ENCODE measurements at places on chromosomes 13 and 19. TPM values are rescaled to one million over a fixed set of nuclear protein-coding genes. Genes with fewer than 3 reads are reported as not detected.

Gene ZNF726
- polyA plus RNA-seq: 3.8 TPM

Gene CPB2
- polyA plus RNA-seq: not detected

Gene PLIN5
- 0.17 TPM for polyA plus RNA-seq

Gene ZNF429
- polyA plus RNA-seq: 2.1 TPM

Gene ZNF836
- 2.6 TPM for polyA plus RNA-seq

Gene DNAJC15
- 33.7 TPM for polyA plus RNA-seq

DNA sequence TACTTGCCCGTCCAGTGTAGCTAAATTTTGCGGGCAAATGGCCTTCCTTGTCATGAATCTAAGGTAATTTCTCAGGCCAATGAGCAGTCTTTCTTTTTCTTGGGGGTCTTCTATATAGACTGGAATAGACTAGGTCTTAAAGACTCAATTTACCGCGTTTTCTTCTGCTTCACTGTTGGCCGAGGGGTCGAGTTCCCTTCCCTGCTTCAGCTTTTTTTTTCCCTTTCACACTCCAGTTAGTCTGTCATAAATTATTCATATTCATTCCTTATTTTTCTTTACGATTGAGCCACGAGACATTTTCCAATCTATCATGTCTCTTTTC lies 276 bp downstream of the ALG11 start:
- no peak for DNase-seq

DNA sequence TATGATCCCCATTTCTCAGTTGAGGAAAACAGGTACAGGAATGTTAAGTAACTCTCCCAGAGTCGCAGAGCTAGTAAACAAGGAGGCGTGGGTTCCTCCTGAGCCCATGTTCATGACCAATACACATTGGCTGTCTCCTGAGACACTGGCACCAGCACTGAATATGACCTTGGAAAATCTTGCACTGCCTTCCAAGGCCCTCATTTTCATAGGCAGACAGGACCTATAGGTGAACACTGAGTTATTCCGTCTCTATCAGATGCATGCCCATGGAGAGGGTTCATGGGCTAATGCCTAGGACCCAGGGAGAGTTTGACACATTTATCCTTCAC lies 504.8 kb downstream of the RFC3 start:
- DNase-seq: no peak

DNA sequence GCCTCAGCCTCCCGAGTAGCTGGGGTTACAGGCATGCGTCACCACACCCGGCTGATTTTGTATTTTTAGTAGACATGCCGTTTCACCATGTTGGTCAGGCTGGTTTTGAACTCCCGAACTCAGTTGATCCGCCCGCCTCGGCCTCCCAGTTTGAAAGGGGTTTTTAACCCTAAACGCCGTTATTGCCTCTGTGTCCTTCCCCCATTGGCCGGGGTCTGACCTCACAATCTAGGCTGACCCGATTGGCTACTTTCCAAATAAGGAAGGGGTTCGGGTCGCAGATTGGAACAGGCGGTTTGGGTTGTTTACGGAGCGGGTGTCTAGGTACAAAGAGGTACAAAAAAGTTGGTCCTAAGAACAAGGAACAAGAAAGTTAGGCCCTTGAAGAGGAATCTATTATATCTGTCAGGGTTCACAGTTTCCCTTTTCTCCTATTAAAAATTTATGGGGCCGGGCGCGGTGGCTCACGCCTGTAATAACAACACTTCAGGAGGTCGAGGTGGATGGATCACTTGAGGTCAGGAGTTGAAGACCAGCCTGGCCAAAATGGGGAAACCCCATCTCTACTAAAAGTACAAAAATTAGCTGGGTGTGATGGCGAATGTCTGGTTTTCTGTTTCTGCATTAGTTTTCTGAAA lies 1.0 kb downstream of the ZNF253 start:
- peak; percentile 12 for DNase-seq

GRCh38 chr19:10104665-10105508 lies 1.3 kb upstream of the PPAN start:
- no peak for DNase-seq

DNA sequence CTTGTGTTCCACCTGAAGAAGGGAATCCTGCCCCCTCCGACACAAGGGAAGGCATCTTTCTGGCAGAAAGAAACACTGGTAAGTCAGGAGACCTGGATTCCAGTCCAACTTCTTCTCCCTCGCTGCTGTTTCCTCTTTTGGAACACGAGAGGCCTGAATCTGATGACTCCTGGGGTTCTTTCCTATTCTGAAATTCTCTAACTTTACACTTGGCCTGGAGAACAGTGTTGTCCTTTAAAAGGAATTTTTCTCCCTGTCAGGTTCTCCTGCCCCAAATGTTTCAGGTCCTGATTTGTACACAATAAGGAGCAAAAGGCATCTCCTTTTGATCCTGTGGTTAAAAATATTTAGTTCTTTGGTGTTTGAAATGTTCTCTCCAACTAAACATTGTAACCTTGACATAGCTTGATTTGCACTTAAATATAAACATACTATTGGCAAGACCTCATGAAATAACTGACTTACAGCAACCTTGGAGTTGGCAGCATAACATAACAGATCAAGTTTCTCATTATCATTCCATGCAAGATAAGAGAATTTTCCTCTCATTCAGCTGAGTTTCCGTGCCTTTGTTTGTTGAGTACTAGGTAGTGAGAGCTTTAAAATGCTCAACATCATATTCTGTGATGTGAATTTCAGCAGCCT lies 244.8 kb downstream of the COG6 start:
- peak; percentile 93 for DNase-seq

Data from endothelial cell of umbilical vein (primary cell).